ENCODE measurements at places on chromosomes 1 and 21.

GRCh38 chr1:8969937-8970336 is 24.3 kb downstream of the CA6 start:
- no peak for DNase-seq

GRCh38 chr1:56963667-56964066 is 2.1 kb downstream of the C8B start:
- no peak for DNase-seq

- no peak for DNase-seq
Measured at GRCh38 chr1:17765444-17766411, 10.6 kb downstream of the ACTL8 start.

- no peak for DNase-seq
Measured at GRCh38 chr1:110047463-110047862, 13.0 kb downstream of the STRIP1 start.

DNA sequence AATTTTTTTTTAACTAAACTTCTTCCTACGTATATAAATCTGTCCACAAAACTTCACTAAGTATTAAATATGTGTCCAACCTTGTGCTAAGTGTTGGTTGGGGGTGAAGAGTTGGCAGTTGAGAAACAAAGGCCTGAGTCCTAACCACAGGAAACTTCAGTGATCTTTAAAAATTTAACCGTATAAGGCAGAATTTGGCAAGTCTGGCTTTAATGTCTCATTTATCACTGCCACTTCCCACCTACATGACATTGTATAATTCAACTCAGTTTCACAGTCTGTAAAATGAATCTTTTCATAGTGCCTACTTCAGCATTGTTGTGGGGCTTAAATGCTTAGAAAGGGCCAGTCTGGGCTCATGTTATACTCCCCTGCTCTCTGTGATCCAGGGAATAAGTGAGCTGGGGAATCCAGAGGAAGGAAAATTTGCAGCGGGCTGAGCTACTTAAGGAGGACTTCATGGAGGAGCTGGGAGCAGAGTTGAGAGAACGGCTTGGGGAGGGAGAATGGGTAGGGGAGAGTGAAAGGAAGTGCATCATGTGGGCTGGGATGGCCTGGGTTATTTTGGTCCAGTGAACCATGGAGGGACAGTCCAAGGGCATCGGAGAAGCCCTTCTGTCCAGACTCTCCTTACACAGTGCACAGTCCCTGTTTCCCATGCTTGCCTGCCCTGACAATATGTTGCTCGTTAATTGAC is 14.5 kb downstream of the IFNAR2 start:
- no peak for DNase-seq

DNA sequence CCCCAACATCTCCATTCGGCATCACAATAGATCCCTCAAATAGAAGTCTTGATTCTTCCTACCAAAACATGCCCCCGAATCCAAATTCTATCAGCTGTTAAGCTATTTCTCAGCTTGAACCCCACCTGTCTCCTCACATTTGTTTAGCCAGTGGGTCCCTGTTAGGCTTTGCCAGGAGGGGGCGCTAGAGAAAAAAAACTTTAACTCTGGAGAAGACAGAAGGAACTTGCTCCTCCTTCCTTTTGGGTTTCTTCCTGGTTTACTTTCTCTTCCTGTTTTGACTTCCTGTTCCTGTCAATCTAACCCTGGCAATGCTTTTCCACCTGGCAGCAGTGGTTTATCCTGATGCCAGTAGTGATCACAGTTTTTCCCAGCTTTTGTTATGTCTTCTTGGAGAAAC is 95.6 kb upstream of the KCNK1 start:
- DNase-seq = peak; percentile 22

DNA sequence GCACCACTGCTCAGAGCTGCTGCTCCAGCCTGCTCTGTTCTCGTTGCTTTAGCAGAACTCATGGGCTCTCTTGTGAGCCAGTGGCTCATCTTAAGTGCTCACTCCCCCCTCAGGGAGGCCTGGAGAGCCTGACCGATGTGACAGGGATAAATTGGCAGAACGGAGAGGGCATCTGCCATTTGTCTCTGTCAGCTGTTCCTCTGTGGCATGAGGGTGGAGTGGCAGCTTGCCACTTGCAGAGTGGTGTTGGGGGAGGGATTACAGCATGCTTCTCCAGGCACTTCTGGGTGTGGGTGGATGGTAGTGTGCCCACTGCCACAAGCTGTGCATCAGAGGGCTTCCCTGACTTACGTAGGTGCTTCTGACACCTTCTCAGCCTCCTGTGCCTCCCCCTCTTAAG is 229.5 kb downstream of the PAPPA2 start:
- DNase-seq = peak; percentile 81

- DNase-seq = no peak
Measured at GRCh38 chr1:57307392-57308170, 116.3 kb downstream of the DAB1 start.

DNA sequence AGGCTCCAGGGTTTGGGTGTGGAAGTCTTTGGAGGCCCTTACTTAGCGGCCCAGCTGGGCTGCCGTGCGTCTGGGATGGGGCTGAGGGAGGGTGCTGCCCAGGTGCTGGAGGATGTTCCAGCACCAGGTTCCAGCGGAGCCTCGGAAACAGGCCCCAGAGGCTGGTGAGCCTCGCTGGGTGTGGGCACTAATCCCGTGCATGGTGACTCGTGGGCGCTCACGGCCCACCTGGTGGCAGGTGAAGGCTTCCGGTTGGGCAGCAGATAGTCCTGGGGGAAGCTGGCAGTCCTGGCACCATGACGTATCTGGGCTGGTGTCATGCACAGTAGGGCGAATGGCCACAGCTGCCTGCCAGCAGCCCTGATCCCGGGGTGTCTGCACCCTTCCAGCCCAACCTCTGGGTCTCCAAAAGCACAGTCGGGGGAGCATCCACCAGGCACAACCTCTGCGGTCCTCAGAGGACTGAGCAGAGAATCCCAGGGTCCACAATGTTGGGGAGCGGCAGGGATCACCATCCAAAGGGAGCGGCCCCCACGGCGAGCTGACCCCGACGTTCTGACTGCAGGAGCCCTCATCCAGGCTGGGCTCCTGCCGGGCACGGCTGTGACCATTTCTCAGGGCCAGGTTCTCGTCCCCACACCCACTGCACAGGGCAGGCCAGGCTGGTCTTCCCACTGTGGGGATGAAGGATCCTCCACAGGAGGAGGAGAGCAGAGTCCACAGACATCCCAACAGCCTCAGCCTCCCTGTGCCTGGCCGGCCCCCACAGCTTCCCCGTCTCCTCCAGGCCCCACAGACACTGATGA is 25.3 kb downstream of the FTCD start:
- DNase-seq = no peak

GRCh38 chr1:92820024-92820423 is 11.8 kb upstream of the RPL5 start:
- DNase-seq = no peak

GRCh38 chr1:147217141-147217540 is 8.0 kb downstream of the FMO5 start:
- no peak for DNase-seq

DNA sequence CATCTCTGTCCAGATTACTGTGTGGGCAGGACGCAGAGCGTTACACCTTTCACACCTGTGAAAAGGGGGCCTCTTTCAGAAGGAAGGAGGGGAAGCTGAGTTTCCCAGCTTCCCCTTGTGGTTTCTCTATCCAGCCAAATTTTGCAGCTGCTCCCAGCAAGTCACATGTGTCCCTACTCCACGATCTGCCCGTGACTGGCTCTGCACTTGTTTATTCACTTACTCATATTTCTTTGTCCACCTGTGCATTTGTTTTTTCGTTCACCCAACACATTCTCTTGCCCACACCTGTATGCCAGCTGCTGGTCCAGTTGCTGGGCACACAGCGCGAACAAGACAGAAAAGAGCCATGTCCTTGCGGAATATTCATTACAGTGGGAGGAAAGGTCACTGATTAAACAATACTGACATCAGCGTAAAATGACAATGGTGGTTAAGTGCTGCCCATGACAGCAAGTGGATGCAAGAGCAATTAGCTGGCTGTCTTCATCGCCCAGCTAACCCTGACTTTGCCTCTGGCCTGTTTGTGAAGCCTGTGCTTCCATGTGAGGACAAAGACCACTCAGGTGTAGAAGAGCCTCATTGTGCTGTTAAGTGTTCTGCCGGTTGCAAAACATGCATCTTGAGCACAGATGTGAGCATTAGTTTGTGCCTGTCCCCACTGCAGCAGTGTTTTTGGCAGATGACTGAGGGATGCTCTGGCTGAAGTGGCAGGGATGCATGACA is 28.6 kb upstream of the NEK2 start:
- DNase-seq = no peak

GRCh38 chr1:228346731-228347130 is 59.9 kb downstream of the TRIM11 start:
- DNase-seq = no peak

- no peak for DNase-seq
Measured at GRCh38 chr1:155913969-155914757, 3.0 kb upstream of the RIT1 start.

- DNase-seq = peak; percentile 56
Measured at GRCh38 chr1:212981571-212982328, 31.4 kb downstream of the VASH2 start.

- peak; percentile 11 for DNase-seq
Measured at GRCh38 chr1:112762541-112763500, 47.7 kb upstream of the PPM1J start.

- no peak for DNase-seq
Measured at GRCh38 chr1:8938232-8938999, 7.3 kb upstream of the CA6 start.

DNA sequence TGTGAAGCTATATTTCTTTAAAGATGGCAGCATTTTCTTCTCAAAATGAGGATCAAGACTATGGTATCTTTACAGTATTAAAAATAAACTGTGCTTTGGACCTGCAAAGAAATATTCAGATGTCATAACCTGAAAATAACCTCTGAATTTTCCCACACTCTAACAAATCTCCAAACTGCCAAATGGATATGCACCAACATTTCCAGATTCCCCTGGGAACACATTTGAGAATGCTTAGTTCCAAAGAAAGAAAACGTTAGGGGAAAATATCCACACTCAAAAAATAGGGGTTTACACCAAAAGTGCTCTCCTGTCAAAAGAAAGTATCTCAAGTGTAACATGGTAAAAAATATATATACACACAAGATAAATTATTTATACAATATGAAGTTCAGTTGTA is 69.1 kb upstream of the ARHGAP29 start:
- no peak for DNase-seq

DNA sequence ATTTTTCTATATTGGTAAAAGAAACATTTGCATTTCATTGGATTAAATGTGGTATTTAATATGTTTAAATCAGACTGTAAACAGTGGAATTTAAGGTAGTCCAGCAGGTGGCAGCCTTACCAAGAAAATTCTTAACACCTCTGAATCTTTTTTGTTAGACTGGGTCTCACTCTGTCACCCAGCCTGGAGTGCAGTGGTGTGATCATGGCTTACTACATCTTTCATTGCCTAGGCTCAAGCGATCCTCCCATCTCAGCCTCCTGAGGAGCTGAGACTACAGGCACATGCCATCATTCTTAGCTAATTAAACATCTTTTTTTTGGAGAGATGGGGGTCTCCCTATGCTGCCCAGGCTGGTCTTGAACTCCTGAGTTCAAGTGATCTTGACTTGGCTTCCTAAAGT is 98.8 kb downstream of the RABGAP1L start:
- peak; percentile 67 for DNase-seq

DNA sequence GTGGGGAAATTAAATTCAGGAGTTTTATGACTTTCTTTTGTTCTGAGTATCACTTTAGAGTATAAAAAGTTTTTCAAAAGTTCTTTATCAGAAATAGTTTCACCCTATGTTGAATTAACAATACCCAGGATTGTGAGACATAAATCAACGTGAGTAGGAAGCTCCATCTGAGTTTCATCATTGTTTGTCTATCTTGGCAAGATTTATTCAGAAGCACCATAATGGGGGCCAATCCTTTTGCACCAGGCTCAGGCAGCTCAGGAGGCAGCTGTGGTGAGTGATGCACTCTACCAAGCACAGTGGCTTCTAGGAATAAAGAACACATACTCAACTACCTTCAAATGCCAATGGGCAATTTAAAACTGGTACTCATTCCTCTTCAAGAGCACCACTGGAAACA is 12.0 kb downstream of the CREG1 start:
- no peak for DNase-seq

DNA sequence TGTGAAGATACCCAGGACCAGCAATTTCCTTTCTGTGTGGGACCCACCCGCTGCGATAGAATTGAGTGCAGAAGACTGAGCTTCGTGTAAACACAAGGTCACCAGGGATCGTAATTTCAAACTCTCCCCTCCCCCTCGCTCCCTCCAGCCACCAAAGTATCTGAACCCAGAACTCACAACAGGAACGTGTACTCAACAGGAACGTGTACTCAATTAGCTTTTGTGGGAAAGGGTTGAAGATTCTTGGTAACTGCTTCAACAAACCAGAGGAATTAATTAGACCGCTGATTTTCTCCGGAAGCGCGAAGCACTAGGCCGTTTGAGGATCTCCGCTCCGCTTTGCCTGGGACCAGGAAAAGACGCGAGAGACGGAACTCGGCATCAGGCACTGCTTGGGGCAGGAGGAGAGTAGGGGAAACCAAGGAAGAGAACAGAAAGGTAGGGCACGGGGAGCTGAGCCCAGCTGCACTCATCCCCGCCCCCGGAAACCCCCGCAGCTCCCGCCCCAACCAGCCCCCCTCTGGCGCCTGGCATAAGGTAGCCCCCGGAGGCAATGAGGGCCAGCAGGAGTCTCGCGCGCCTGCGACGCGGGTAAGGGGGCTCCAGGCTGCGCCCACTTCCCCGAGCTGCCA is 453 bp downstream of the DRAM2 start:
- peak; percentile 91 for DNase-seq

DNA sequence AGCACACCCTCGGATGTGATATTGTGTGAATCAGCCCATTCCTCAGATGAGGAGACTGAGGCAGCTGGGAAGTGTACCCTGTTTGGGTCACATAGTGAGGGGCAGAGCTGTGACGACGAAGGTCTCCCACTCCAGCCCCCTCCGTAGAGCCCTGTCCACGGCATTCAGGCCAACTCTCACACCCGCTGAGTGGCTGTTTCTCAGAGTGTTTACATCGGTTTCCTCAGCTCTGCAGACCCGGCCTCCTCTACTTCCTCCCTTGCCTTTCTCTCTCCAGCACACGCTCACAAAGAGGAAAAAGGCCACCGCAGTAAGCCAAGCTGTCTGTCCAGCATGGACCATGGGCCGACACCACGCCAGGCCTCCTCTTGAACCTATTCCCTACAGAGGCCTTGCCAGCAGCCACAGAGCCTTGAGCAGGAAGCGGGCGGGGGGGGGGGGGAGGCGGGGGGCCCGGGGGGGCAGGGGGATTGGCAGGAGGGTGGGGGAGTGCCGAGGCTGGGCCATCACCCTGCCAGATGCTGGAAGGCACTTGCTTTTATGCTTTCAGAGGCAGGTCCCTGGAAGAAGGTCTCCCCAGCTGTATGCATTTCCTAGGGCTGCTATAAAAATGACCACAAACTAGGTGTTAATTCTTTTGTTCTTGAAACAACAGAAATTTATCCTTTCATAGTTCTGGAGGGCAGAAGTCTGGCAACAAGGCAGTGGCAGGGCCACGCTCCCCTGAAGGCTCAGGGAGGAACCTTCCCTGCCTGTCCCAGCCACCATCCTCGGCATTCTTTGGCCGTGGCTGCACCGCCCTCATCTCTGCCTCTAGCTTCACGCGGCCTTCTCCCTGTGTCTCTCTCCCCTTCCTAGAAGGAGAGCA is 178.4 kb downstream of the PSMG1 start:
- DNase-seq = no peak
